ENCODE measurements at places on chromosomes 12 and 14.

DNA sequence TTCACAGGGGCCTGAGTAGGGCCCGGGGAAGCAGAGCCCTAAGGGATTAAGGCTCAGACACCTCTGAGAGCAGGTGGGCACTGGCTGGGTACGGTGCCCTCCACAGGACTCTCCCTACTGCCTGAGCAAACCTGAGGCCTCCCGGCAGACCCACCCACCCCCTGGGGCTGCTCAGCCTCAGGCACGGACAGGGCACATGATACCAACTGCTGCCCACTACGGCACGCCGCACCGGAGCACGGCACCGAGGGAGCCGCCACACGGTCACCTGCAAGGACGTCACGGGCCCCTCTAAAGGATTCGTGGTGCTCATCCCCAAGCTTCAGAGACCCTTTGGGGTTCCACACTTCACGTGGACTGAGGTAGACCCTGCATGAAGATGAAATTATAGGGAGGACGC is 7.1 kb downstream of the LTBR start:
- no peak for DNase-seq

DNA sequence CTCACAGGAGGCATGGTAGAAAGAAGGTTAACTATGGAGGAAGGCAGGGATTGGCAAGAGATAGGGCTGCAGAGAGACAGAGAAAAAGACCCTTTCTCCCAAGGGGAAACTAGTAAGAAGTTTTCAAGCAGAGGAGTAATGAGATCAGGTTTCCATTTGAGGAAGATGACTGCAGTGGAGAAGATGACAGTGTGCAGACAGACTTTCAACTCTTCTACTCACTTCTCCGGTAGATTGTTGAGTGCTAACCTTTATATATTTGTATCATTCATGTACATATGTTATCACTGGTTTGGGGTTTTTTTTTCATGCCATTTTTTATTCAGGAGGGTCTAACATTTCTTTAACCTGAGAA is 5.9 kb upstream of the B3GNT4 start:
- DNase-seq: no peak

DNA sequence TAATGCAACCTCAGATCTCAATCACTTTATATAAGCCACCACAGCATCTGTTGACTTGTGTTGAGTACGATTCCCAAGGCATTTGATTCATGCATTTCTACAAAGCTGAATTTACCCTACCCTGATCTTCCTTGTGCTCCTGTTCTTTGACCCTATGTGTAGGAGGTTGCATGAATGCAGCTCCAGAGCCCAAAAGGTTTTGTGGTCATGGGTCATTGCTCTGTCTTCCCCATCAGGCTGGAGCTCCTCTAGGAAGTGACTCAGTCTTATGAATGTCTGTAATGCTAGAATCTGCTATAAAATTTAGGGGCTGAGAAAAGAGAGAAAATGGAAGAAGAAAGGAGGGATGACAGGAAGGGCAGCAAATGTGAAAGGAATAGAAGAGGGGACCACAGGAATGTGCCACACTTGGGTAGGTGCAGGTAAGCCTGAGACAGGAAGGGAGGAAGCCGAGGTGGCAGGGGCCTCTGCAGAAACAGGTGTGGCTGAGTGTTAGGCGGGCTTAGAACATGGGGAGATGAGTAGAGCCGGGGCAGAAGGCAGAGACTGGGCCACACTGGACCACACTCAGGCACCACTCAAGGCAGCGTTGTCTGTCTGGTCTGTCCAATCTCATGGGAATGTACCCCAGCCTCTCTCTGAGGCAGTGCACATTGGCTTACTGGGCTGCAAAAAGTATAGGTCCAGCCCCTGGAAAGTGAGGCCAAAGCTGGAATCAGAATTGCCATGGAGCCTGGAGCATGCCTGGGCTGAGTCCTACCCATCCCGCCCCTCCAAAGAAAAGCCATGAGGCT is 334.1 kb downstream of the BCL11B start:
- DNase-seq: no peak

- DNase-seq: no peak
These were observed 60.1 kb upstream of the RFX4 start for GRCh38 chr12:106522708-106523107.

DNA sequence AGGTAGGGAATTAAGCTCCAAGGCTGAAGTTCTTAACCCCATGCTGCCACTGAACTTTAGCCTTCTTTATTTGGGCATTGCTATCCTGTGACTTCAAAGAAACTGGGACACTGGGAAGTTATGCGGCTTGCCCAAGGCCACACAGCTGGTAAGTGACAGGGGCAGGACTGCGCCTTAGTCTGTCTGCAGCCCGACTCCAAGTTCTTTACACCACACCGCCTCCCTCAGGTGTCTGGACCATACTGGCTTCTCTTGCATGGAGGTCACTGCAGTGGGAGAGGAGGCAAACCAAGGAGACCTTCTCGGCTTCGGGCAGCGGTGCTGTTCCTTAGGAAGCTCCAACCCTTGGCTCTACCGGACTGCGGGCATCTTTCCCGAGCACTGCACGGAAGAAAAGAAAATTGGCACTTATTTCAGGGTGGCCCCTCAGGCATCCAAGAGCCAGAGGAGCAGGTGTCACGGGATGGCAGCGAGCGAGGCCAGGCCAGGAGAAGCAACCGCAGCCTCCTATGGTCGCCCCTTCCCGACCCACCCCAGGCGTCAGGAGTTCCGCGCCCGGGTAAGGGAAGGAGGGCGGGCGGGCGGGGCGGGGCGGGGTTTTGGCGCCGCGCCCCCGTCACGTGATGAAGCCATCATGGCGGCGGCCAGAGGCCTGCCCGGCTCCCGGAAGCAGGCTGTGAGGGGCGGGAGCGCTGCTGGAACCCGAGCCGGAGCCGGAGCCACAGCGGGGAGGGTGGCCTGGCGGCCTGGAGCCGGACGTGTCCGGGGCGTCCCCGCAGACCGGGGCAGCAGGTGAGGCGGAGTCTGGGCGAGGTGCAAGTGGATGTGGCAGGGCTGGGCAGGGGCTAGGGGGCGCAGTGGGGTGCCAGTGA is 16.4 kb upstream of the ESPL1 start:
- DNase-seq: peak; percentile 43

GRCh38 chr12:22850185-22850584 is 225.2 kb downstream of the ETNK1 start:
- DNase-seq: no peak

DNA sequence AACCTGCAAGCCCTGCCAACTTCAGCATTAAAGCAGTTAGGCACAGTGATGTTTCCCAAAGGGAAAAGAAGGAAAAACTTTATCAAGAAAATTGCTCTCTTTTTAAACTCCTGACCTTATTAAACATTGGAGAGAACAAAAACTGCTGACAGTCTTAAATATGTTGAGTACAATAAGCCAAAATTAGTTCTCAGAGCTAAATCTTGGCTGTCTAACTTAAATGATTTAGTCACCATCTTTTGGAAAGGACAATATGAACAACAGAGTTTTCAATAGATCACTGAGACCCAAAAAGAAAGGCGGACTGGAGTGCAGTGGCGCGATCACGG is 70.8 kb downstream of the DUSP6 start:
- no peak for DNase-seq

DNA sequence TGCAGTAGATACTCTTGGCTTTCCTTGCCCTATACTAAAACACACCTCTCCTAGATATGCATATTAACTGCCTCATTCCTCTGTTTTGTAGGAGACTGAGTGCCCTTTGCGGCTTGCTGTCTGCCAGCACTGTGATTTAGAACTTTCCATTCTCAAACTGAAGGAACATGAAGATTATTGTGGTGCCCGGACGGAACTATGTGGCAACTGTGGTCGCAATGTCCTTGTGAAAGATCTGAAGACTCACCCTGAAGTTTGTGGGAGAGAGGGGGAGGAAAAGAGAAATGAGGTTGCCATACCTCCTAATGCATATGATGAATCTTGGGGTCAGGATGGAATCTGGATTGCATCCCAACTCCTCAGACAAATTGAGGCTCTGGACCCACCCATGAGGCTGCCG is 15.4 kb downstream of the TRAFD1 start:
- no peak for DNase-seq

DNA sequence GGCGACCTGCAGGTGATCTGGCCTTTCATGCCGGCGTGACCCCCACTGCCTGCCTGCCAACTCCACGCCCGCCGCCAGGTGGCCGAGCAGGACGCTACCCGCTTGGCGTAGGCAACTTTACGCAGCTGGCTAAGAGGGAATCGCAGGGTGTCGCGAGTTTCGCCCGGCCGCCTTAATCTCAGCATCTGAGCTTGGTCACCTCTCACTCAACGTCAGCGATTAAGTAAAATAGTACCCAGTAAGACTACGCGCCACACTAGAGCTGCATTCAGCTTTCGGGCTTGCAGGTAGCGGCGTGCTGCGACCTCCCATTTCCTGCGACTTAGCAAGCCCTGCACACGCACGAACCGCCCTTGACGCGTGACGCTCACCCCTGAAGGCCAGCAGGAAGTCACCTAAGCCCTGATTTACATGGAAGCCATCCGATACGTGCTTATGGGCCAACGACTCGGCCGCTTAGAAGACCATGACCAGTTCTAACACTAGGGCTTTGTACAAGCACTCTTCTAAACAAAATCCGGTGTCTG is 33.2 kb downstream of the WBP11 start:
- DNase-seq: peak; percentile 90

DNA sequence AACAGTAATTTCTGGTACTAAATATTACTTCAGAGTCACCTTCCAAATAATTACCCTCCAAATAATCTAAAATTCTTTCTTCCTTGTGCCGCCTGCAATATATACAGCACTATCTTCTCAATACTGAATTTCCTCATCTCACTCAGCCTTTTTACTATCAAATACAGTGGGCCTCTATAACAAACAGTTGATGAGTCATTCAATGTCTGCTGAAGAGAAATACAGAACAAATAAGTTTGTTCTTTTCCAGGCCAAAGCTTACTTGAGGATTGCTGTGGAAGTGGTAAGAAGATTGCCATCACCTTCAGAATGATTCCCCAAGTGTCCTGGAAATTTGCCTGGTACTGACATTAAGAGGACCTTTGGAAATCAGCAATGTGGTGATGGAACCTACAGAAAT is 218.2 kb upstream of the ARHGAP5 start:
- no peak for DNase-seq

- no peak for DNase-seq
These were observed 2.3 kb downstream of the SNAPC1 start for GRCh38 chr14:61764342-61765122.

DNA sequence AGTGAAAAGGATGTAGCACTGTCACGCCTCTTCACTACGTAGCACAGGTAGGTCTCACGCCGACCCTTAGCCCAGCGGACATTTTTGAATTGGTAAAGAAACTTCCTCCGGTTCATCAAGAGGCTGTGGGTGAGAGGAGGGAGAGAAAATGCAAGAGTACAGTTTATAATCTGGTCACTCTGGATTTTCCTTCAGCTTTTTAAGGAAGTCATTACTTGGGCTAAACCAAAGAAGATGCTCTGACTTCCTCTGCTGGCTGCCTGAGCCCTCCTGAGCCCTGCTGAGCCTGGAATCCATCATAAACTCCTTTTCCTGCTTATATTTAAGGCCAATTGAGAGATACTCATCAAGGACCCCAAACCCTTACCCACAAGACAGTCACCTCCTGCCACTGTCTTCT is 5.8 kb downstream of the AICDA start:
- no peak for DNase-seq

GRCh38 chr12:112105891-112106290 is 2.7 kb downstream of the NAA25 start:
- DNase-seq: no peak

DNA sequence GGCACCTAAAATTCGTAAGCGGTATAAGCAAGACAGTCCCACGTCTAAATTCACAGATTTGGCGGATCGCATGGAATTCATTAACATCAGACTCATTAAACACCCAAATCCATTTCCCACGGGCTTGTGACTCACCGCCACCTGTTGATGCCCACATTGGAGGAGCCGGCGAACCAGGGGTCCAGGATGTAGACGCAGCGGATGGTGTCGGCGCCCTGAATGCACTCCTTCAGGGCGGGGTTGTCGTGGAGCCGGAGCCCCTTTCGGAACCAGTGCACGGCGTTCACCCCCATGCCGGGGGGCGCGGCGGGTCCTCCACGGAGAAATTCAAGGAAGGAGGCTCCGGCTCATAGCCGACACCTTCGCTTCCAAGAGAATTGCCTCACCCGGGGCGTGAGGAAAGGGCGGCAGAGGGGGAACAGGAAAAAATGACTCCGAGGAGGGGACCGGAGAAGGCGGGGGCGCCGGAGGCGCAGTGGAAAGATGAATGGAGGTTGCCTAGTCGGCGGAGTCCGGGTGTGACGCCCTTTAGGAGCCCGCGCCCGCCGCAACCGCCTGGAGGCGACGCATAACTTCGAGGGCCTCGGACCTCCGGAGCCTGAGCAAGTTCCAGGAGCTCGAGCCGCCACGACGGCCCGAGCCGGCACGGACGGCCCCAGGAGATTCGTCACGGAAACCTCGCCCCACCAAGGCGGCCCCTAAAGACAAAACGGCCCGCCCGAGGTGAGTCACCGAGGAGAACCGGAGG is 506 bp downstream of the CRY1 start:
- DNase-seq: peak; percentile 52

DNA sequence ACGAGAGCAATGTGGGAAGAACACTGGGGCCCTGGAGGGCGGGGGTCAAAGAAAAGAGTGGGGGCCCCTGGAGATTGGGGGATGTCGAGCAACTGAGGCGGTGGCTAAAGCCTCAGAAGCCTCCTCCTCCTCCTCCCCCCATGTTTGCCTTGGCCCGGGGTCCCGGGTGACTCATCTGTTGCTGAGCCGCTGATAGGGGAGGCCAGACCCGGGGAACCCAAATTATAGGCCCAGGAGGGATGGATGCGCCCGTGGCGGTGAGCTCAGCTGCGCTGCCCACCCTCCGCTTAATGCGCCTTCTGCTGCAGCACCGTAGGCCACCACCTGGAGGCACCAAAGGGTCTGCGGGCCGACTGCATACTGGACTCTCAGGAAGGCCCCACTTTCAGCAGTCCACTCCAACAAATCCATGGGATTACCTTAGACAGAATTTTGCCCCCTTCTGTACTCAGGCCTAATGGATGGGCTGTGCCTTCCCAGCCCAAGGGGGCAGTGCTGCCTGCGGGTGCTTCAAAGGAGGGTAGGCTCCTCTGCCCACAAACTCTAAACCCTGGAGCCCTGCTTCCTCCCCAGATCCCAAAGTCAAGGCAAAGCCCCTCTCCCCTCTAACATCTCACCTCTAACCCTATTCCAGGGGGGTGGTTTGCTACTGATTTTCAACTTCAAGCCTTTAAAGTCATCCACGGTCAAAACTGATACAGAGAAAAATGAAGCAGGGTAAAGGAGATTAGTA is 2.6 kb upstream of the WNT10B start:
- no peak for DNase-seq

DNA sequence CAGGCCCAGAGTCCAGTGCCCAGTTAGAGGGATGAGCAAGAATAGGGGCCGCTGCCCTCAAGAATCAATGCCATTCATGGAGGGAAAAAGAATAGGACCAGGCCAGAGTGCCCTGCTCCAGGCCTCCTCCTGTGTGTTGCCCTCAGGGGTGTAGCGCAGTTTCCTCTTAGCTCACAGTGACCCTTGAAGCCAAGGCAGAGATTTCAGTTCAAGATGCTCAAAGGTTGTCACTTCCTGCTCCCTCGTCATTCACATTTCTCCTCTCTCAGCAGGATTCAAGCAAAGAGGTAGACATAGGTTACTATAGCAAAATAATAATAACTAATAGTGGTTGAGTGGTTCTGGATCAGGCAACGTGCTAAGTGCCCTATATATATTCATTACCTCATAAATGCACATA is 55.1 kb upstream of the PELI2 start:
- no peak for DNase-seq
